ENCODE measurements at places on chromosomes 2 and 18. TPM values are rescaled to one million over a fixed set of nuclear protein-coding genes. Genes with fewer than 3 reads are reported as not detected.

DNA sequence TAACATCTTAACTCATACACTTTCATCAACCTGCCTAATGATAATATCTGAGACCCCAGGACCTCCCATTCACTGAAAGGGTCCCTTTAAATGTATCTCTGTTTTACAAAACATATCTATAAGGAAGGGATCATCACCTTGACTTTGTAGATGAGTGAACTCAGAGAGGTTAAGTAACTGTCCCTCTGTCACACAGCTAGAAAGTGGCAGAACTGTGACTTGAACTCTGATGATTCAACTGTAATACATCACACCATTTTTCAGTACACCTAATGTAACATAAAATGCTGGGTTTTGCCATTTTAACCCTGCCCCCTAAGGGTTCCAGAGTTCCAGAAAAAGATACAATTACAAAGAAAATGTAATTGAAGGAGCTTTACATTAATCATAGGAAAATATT lies 234.6 kb downstream of the ZEB2 start:
- no peak for DNase-seq

DNA sequence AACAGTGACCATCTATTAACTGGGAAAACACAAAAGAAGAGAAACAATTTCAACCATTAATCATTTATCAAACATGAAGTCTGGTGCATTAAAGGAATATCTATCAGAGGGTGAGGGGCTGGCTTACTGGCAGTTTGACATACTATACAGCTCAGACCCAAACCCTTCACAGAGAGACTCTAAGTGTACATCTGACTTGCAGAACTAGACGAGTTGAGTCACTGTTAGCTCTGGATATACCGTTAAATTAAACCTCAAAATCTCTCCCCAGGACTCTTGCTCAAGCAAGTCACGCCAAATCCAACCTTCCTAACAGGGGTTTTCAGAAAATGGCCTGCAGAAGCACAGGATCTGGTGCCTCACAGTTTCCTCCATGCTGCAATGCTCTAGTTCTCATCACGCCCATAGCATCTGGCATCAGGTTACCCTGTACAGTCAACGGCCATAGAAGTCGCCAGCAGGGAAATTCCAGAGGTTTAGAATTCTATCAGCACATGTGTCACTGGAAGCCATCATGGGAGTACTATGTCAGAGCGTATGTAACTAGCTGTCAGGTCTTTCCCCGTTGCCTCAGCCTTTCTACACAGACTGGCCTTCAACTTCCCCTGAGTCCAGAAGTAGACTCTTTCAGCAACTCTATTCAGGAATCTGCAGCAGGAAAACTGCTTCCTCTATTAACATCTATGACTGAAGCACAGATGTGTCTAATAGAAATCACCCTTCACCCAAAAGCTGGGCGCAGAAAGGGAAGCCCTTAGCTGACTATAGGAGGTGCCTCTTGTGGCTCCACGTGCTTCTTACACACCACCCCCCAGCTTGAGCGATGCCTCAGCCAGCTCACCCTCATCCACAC lies 9.3 kb downstream of the TGOLN2 start:
- DNase-seq: no peak

- DNase-seq: no peak
Observed at GRCh38 chr2:219681694-219682300, 54.4 kb downstream of the SLC4A3 start.

DNA sequence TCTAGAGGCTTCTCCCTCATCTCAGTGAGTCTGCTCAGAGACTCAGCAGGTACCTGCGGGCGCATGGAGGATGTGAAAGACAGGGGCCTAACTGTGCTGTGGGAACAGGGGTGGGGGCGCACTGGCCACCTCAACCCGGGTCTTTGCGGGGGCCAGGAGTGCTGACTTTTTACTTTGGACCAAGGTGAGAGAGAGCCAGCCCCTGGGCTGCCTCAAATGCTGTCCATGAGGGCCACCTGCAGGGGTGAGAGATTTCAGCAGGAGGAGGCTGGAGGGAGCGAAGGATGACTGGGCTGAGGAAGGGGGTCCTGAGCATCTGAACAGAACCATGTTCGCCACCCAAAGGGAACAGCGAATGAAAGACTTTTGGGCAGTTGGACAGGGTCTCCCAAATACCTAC lies 129.4 kb downstream of the TNS1 start:
- no peak for DNase-seq

DNA sequence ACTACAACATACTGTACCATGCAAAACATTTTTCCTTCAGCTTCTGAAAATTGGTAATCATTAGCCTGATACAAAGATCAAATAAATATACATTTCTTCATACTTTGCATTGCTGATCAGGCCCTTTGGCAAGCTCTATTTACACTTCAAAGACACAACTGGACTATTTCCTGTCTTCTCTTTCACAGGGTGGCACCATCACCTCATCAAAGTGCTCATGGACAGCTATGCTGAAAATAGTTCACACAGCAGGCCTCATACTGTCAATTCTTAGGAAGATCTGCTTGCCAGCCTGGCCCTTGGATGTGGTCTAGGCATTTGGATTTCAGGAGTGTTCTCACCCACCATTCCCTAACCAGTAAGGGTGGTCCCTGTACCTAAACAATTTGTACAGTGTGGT lies 33.9 kb downstream of the FBXO15 start:
- peak; percentile 12 for DNase-seq

DNA sequence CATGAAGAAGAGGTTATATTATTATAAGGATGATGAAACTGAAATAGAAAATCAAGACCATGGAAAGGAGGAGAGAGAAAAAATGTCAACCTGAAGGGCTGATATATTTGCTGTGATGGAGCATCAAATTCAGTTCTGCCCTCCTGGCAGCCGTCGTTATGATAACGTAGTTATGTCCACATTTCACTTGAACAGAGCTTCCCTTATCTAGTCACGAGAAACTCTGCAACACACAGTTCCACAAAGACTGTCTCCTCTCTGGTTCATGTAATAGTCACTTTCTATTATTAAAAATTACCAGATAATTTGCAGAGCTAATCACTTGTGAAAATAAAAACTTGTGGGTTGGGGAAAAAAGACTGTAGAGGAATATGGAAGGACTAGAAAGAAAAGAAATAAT lies 19.5 kb upstream of the RBMS1 start:
- DNase-seq: no peak

DNA sequence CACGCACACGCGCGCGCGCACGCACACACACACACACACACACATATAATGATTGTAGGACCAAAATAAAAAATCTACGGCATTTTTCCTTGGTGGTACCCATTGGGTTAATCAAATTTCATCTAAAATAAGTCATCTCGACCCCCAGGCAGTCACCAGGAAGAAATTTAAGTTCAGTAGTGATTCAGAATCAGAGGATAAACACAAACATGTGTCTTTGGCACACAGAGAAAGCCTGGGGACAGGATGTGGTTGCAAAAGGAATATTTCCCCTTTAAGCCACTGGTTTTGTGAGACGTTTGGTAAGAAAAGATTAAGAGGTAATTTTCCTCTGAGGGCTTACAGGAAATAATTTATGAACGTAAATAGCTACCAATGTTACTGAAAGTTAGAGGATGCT lies 171.6 kb upstream of the PIEZO2 start:
- no peak for DNase-seq

DNA sequence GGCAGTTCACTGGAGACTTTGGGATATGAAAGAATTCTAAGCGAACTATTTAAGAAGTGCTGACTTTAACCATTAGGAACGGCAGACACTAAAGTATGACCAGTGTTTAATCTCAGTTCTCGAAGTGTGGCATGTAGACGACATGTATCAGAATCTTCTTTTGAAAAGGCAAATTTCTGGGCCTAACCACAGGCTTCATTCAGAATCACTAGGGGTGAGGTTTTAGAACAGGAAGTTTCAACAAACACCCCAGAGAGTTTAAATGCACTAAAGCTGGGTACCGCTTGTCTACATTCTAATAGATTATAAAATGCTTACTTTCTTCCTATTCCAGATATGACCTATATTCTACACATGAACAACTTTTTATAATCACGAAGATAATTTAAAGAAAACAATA lies 180.3 kb downstream of the ANKRD44 start:
- no peak for DNase-seq

GRCh38 chr2:128329607-128330006 lies 10.9 kb upstream of the HS6ST1 start:
- DNase-seq: no peak

- peak; percentile 43 for DNase-seq
Observed at GRCh38 chr2:17540093-17540812, at the start of gene VSNL1. Gene VSNL1 (plus strand): TSS chr2:17540696. CDS start chr2:17592075, 51,379 bp downstream.

- DNase-seq: peak; percentile 88
Observed at GRCh38 chr2:217231212-217231611, 371.3 kb upstream of the TNP1 start.

- DNase-seq: peak; percentile 65
Observed at GRCh38 chr2:190765386-190766173, 115.0 kb upstream of the GLS start.

DNA sequence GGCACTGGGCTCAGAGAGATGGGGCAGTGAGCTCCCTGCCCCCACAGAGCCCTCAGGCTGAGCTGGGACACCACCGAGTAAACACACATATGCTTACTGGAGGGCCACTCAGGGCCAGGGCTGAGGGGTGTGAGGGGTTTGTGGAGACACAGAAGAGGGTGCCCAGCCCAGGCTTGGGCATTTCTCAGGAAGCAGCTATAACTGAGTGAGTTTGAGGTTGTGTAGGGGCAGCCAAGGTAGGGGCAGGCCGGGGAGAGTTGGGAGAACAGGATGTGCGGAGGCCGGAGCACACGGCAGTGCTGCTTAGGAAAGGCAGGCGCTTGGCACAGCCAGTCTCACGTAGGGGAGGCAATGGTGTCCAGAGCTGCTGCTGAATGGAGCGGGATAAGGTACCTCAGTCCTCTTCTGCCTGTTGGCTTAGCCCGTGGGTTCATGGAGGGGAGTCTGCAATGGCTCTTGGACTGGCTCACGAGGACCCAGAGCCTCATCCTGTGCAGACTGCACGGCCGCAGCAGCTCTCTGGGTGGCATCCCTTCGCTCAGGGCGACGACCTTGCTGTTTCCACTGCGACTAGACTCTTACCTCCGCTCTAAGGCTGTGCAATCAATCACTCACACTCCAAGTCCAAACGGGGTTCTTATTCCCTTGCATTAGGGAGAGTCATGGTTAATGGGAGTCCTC lies 466.1 kb upstream of the HS6ST1 start:
- no peak for DNase-seq

DNA sequence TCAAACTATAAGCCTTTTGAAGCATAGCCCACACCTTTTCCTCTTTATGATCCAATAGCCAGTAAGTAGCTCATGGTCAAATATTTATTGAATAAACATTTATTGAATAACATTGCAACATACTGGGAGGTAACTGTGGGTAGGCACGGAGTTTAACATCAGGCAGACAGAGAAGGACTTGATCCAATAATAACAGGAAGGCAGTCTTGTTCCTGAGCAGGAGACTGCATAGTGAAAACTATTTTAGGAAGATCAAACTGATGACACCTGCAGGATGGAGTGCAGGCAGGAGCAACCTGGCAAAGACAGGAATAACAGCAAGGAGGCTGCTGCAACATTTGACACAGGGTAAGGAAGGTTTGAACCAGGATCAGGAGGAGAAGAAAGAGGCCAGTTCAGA lies 3.1 kb upstream of the DCTN1 start:
- no peak for DNase-seq

GRCh38 chr2:60553495-60554073 lies at the start of gene BCL11A:
Gene BCL11A (minus strand): TSS chr2:60553654. CDS start chr2:60553270, 384 bp downstream.
- no peak for DNase-seq

DNA sequence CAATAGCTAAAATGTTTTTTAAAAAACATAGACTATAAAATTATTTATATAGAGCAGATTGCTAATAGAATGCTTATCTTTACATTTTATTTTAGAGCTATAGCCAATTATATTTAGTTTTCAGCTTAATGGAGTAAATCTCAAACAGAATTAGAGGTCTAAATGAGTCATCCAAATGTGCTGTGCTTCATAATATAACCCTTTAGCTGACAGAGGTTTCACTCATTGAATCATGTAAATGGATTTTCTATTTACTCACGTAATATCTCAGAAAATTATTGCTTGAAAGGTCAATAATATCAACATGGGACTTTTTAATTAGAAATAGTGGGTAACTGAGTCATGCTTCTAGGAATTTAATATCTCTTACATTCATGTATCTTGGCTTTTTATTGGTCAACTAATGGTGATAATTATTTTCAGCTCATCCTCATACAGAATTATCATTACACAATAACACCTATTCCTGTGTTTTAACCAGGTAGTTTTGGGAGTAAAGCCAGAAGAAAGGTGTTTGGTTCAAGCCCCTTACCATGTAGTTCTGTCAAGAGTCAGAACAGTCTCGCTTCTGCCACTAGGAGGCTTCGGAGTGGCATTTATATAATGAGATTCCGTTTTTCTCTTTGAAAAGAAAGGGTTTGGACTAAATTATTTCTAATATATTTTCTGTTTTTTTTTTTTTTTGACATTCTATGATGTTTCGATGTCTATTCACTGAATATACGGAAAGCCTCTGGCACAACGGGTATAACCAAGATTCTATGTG lies 217.6 kb downstream of the CDH7 start:
- no peak for DNase-seq

GRCh38 chr18:51030537-51031258 lies 685 bp downstream of the SMAD4 start:
- DNase-seq: peak; percentile 59

GRCh38 chr2:161136696-161137324 lies 23.4 kb upstream of the TANK start:
- no peak for DNase-seq

DNA sequence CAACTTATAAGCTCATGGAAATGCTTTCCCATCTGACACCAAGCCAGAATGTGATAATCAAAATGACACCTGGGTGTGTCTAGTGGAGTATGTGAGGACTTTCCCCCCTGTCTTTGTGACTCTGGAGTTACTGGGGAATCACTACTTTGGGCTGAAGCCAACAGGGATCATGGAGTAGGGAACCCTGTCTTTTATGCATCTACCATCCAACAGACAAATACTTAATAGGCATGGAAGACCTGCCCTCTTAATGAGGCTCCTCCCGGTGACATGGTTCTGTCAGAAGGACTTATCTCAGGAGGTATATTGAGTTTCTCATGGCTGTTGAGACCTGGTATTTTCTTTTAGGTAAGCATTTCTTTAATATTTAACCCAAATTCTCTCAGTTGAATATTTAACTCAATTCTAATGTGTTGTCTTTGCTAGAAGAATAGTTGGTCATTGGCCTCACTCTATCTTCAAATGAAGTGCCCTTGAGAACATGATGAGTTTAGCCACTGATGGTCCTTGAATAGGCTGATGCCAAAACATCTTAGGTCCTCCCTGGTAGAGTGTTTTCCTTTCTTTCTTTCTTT lies 42.1 kb downstream of the TGIF1 start:
- no peak for DNase-seq

PECR gene
- total RNA-seq: 16.0 TPM

ZAP70 gene
- total RNA-seq: not detected

COLEC12 gene
- not detected for total RNA-seq

GREB1L gene
- total RNA-seq: 6.0 TPM

POLR1B gene
- 27.7 TPM for total RNA-seq

PTPRN gene
- total RNA-seq: not detected

MAP4K3 gene
- total RNA-seq: 38.4 TPM

All from PC-9 (cell line).